ENCODE measurements at places on chromosomes 5 and 9.
A peak's percentile ranks its signal among the peaks of the same experiment; 100 is the strongest.

DNA sequence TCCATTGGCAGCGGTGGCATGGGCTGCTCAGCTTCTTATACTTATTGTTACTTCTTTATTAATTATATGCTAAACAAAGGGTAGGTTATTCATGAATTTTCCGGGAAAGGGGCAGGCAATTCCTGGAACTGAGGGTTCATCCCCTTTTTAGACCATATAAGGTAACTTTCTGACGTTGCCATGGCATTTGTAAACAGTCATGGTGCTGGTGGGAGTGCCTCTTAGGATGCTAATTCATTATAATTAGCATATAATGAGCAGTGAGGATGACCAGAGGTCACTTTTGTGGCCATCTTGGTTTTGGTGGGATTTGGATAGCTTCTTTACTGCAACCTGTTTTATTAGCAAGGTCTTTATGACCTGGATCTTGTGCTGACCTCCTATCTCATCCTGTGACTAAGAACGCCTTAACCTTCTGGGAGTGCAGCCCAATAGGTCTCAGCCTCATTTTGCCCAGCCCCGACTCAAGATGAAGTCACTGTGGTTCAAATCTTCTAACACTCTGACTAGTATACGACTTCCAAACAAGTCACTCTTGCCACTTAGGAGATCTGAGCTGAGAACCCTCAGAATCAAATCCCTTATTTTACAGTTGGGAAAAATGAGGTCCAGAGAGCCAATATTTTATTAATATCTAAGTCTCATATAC lies 237.5 kb downstream of the TRIM32 start:
- DNase-seq: no peak

DNA sequence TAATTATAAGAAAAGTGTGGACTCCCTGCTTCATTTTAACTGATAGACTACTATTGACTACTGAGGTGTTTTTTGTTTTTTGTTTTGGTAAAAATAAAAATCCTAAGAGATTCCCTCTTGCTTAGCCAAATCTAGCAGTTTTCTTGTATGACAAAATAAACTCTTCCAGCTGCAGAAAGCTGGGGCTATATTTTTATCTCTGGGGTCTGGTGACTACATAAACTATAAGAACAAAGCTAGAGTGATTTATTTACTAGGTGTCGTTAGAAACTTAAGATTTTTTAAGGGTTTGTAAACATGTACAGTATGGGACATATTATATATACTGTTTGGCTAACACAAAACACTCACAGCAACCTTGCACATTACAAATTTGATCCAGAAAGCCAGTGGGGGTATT lies 467.4 kb upstream of the MPDZ start:
- no peak for DNase-seq

DNA sequence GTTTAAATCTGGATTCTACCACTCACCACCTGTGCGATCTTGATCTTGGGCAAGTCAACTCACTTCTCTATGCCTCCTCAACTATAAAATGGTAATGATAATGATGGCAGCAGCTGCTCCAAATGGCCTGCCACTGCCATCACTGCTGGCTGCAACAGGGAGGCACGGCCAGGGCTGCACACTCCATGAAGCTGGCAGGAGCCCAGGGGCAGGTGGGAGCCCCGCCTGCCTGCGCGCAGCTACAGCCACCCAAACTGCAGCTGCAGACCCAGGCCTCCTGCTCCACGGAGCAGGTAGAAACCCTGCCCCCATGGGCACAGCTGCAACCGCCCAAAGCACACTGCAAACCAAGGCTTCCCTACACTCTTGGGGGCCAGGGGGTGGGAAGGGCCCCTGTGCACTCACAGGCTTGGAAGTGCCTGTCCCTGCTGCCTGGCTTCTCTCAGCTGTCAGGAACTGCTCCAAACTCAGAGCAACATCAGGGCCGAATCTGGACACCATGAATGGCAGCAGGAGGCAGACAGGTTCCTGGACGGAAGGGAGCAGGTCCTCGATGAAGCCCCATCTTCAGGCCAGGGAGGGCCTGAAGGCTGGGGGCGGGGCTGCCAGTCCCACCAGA lies 57.6 kb downstream of the PRELID2 start:
- no peak for DNase-seq

DNA sequence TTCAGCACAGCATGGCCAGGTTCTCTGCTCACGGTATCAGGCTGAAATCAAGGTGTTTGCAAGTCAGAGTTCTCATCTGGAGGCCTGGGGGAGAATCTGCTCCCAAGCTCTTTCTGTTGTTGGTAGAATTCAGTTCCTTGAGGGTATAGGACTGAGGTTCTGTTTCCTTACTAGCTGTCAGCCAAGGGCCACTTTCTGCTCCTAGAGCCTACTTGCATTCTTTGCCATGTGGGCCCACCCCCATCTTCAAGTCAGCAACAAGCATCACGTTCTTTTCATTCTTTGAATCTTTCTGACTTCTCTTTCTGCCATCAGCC lies 7.4 kb upstream of the CDC42SE2 start:
- no peak for DNase-seq

GRCh38 chr5:170006021-170006420 lies 25.7 kb upstream of the INSYN2B start:
- no peak for DNase-seq

DNA sequence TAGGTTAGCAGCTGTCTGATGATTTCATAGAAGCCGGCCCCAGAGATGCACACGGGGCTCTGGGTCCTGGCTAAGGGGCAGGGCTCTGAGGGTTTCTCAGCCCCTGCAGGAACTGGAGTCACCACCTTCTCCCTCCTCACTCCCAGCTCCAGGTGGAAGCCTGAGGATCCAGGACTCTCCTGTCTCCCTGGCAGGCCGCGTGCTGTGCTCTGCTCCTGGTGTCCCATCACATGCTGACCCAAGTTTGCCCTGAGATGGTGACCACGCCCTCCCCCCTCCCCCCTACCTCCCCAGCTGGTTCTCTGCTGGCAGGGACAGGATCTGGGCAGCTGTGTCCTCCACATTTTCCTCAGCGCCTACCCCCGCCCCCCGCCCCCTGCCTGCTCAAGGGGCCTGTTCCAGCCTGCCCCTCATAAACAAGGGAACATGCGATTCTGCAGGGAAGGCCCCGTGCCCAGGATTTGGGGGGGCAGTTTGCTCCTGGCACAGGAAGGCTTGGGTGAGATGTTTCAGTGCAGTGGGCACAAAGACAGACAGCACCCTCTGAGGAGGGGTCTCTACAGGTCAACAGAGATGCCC lies 87.4 kb downstream of the PSD2 start:
- DNase-seq: no peak

GRCh38 chr9:125361837-125362531 lies 100.4 kb downstream of the GAPVD1 start:
- peak; percentile 33 for DNase-seq

GRCh38 chr9:136674786-136675349 lies 12.2 kb downstream of the EGFL7 start:
- DNase-seq: no peak

DNA sequence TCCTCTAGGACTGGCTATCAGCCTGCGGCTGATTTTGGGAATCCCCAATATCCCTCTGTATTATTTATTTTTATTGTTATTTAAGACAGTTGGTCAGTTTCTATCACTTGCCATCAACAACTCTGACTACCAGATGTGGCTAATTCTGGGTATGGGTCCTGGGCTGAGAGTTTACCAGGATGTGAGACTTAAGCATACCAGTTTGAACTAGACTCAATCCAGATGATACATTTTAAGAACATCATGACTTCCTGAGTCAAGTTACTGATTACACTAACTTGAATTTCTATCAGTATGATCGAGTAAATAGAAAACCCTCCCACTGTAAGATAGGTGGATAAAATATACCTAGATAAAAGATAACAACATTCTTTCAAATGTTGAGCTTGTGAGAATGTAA lies 634.0 kb downstream of the MAT2B start:
- DNase-seq: no peak

- no peak for DNase-seq
These were observed 45.2 kb downstream of the ALG2 start for GRCh38 chr9:99176527-99177013.

DNA sequence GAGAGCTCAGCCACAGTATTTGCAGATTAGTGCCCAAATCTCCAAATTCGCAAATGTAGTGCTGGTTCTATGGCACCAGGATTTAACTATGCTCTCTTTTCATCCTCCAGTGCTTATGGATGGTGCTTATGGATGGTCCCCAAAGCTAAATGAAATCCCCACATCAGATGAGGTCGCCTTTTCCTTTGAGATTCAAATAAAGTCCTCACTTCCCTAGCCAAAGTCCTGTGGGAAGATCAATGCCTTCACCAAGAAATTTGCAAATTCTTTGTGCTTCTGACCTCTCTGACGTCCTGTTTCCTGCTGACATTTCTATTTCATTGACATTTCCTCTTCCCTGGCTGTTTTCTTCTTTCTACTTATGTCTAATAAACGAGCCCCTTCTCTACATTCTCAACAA lies 1077.0 kb upstream of the C9orf72 start:
- no peak for DNase-seq

DNA sequence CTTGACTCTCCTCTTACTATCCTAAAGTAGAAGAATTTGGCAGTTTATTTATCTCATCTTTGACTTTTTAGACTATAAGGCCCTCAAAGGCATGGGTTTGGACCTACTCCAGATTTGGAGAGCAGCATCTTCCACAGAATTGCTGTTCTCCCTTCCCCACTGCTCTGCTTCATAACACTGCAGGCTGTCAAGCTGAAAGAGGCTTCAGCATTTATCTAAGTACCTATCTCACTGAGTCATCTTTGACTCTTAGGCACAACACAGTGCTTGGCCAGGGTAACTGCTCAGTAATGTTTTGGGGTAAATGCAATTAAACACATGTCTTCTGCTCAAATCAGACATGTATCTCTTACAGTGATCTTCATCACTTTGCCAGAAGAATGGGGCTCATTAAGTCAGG lies 60.6 kb downstream of the GRIN3A start:
- DNase-seq: no peak

GRCh38 chr9:106892632-106893031 lies 29.7 kb downstream of the ZNF462 start:
- no peak for DNase-seq

- no peak for DNase-seq
These were observed 74.6 kb downstream of the DOCK2 start for GRCh38 chr5:169711551-169712225.

GRCh38 chr5:150651382-150651781 lies 9.7 kb upstream of the MYOZ3 start:
- no peak for DNase-seq

All from GF-D8 (cell line).